ENCODE measurements at places on chromosomes 1 and 21.

DNA sequence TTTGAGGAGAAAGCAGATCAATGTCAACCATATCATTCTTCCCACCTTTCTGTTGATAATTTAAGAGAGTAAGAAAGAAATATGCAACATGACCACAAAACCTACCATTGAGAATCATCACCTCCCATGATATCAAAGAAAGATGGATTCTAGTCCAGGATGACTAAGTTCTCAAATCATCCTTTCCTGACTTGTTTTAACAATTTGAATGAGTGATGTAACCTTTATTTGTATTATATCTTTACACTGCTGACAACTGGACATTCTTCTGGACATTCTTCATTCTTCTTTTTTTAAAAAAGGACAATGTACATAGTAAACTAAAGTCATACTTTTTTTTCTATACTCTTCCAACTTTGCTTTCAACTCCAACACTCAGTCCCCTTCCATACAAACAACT lies 9.5 kb downstream of the PSMB4 start:
- peak; percentile 13 for DNase-seq

DNA sequence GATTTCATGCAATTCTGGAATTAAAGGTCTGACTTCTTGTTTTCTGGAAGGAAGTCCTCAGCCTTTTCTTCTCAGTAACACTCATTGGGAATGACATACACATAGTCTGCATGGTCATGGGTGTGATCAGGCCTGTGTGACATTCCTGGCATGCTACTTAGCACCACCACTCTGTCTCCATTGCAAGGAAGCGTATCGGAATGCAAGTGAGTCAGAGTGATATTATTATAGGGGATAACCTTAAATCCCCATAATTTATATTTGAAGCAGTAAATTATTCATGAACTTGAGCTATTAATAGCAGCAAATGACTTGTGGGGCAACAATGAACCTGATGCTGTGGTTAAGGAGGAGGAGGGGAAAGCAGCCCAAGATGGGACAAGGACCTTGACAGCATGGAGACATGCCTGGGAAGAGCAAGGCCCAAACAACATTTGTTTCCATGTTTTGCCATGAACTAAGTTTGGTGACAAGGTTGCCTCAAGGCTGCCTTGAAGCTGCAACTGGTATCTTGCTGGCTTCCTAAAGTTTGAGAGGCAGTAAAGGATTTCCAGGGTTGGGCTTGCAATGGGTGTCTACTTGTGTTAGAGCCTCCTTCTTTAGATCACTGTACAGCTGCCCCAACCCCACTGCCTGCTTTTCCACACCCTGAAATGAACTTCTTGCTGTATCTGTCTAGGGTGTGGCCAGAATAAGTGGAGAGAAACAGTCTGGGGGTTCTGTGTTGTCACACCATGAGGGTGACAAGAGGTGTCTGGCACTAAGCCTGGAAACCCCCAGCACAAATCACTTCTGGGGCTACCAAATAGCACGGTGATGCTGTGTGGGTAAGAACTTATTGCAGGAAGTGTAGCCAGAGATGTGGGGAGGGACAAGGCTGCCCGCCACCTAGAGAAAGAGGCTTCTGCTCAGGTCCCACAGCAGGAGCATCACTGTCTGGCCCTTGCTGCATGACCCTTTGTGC lies 4.6 kb downstream of the MAB21L3 start:
- DNase-seq: peak; percentile 69

DNA sequence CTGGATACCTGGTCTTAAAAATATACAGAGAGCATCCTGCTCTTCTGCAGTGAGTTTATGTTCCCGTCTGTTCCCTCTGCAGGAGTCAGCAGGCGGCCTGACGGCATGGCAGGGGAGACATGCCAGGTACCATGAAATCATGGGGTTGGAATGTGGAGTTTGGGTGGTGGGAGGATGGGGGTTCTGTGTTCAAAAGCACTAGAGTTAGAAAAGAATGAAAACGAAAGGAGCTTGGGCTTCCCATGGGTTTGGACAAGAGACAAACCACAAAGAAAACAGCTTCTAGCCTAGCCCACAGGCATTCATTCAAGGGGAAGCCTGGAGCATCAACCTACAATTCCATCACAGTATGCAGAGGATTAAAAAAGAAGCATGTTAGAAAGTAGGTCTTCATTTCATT lies 59.9 kb downstream of the WARS2 start:
- peak; percentile 96 for DNase-seq

- no peak for DNase-seq
These were observed 15.3 kb upstream of the EPHA8 start for GRCh38 chr1:22547818-22548462.

GRCh38 chr1:41222496-41222895 lies 19.6 kb downstream of the SCMH1 start:
- DNase-seq: no peak

- no peak for DNase-seq
These were observed 179.3 kb downstream of the BARHL2 start for GRCh38 chr1:90537606-90538362.

DNA sequence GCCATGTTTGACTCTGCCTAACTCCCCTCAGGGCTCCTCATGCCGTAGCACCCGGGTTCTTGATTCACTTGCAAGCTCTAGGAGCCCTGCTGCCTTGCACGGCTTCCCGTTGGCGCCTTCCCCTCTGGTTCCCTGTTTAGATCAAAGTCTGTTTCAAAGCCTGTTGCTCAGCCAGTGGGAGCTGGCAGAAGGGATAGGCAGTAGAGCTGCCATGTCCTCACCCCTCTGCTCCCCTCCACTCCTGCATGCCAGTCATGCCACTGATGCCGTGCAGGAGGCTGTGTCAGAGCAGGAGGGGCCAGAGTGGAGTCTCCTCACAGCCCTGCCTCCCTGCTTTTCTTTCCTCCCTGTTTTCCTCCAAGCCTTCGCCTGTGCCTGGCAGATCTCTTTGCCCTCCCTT lies 26.5 kb downstream of the HMGCS2 start:
- no peak for DNase-seq

DNA sequence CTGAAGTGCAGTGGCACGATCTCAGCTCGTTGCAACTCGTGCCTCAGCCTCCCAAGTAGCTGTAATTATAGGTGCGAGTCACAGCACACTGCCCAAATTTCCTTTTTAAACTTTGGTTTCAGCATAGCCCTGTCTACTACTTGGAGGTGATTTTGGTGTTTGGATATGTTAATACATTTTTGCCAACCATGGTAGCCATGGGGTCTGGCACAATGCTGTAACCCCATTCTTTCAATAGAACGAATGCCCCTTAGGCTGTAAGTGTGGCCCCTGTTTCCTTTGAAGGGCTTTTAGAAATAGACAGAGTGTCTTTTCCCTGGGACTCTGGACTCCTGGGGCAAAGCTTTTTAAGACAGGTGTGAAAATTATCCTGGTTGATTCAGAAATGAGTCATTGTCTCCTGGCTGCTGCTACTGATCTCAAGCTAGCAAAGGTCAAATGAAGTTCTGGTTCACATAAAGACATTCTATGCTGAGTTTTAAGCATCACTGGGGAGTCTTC lies 141.1 kb upstream of the RUNX1 start:
- peak; percentile 82 for DNase-seq

All from fibroblast of mammary gland (primary cell).